ENCODE measurements at places on chromosomes 7 and 10.

- no peak for DNase-seq
Measured at GRCh38 chr7:132171130-132171576, 405.1 kb downstream of the PLXNA4 start.

DNA sequence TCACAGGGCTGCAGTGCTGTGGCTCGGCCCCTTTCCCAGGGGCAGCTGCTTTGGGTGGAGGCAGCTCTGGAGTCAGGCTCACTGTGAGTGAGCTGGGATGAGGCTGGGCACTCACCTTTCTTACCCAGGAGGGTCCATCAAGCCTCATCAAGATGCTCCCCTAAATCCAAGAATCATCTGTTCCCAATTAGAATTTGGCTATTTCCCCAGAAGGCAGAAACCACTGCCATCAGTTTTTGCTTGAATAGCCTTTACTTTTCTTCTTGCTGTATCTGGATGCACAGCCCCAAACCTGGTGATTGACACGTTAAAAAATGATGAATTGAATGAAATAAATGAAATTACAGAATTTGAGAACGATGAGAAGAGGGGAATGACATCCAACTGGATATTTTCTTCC lies 74.3 kb upstream of the LYZL1 start:
- no peak for DNase-seq

GRCh38 chr10:118595598-118596425 lies at the start of gene PRLHR:
PRLHR (minus strand) TSS chr10:118595648; CDS start chr10:118595244, 404 bp downstream.
- DNase-seq = peak; percentile 26

DNA sequence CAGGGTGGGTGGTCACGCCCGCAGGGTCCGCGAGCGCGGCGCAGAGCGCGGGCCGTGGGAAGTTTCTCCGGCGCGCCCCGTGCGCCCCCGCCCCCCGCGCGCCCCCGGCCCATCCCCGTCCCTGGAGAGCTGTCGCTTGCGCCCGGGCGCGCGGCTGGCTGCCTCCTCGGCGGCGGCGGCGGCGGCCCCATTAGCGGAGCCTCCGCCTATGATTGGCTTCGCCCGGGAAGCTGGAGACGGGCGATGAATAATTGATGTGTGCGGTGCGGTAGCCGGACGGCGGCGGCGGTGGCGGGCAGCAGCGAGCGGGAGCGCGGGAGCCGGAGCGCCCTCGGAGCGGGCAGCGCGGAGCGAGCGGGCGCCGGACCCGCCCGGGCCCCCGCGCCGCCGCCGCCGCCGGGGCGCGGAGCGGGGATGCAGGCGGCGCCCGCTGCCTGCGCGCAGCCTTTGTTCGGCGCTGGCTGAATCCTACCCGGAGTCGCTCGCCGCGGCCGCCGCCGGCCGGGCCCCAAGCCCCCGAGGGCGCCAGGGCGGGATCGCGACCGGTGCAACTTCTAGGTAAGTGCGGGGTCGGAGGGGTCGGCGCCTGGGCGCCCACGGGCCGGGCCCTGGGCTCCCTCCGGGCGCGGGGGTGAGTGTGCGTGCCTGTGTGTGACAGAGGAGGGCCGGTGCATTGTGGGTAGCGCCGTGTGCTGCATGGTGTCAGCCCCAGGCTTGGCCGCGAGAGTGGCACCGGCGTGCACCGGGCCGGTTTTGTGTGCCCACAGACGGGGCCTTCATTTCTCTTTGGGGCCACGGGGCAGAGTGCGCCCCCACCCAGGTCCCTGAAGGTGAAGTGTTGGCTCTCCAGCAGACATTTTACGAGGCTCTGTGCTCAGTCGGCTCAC lies 103.8 kb upstream of the PPIF start:
- DNase-seq = peak; percentile 70

GRCh38 chr7:159144758-159145489 lies at the start of gene VIPR2:
VIPR2 (minus strand) TSS chr7:159144867; CDS start chr7:159144771, 96 bp downstream.
- DNase-seq = peak; percentile 25

- no peak for DNase-seq
Measured at GRCh38 chr7:91892099-91892705, 11.7 kb upstream of the MTERF1 start.

DNA sequence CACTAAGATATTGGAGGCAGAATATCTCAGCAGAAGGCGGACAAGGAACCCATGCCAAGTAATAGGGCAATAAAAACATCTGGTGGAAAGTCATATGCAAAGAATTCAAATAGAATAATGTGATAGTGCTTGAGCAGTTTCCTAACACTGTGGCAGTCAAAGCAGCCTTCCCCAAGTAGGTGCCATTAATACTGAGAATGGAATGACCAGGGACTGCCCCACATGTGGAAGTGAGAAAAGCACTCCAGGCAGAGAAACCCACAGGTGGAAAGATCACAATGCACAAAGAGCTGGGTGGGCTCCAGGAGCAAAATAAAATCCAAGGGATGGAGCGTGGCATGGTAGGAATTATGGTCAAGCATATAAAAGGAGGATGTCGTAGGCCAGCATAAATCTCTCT lies 64.4 kb upstream of the NME8 start:
- no peak for DNase-seq

GRCh38 chr7:80708123-80708522 lies 69.7 kb downstream of the CD36 start:
- DNase-seq = no peak

DNA sequence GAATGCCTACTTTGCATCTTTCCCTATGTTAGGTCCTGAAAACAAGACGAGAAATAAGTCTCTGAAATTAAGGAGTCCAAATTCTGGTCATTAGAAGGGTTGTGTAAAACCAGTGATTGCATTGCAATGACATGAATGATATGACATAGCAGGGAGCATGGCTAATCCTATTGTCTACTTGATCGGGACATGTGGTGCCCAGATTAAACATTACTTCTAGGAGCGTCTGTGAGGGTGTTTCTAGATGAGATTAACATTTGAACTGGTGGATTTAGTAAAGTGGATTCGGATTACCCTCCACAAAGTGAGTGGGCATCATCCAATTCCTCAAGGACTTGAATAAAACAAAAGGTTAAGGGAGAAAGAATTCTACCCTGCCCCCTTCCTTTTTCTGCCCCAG lies 434.9 kb upstream of the KLF6 start:
- DNase-seq = no peak

DNA sequence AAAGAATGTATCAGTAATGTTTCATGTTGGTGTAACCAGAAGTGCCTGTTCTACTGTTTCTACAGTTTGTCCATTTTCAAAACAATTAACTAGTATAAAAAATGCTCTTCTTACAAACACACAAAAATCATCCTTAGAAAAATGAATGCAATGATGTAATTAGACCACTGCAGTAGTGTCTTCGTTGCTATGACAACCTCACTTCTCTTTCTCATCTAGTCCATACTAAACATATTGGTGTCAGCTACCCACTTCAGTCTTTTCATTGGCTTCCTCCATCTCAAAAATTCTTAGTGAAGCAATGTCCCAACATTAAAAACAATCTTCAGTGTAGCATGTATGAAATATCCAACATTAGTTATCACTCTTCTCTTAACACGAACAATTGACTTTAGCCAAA lies 1265.8 kb downstream of the REEP3 start:
- DNase-seq = no peak

- DNase-seq = no peak
Measured at GRCh38 chr7:127940381-127941160, 90.7 kb downstream of the LRRC4 start.

DNA sequence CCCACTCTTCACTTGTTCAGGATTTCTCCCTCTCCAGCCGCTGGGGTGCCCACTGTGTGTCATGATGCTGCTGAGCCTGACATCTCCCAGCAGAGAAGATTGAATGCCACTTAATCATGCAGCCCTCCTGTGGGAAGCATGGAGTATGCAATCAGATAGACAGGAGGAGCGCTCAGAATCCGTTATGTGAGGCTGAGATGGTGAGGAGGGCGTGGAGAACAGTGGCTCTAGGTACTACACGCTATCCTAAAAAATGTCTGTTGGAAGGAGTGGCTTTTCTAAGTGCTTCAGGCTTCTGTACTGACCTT lies 334.3 kb downstream of the LRMDA start:
- DNase-seq = no peak

DNA sequence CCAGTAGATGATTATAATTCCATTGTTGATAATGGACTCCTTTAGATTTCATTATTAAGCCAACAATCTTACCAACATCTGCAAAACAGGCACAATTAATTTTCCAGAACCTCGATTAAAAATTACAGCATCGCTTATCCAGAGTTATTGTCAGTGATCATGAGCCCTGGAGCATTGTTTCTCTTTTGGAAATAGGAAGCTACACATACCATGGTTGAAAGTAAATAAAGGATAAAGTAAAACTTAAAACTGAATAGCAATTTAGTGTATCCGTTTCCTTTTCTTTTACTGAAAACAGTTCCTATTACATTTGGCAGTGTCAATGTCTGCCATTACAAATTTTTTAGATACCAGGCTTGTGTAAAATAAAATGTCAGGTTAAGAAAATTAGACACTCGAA lies 9.9 kb upstream of the HOXA2 start:
- no peak for DNase-seq

DNA sequence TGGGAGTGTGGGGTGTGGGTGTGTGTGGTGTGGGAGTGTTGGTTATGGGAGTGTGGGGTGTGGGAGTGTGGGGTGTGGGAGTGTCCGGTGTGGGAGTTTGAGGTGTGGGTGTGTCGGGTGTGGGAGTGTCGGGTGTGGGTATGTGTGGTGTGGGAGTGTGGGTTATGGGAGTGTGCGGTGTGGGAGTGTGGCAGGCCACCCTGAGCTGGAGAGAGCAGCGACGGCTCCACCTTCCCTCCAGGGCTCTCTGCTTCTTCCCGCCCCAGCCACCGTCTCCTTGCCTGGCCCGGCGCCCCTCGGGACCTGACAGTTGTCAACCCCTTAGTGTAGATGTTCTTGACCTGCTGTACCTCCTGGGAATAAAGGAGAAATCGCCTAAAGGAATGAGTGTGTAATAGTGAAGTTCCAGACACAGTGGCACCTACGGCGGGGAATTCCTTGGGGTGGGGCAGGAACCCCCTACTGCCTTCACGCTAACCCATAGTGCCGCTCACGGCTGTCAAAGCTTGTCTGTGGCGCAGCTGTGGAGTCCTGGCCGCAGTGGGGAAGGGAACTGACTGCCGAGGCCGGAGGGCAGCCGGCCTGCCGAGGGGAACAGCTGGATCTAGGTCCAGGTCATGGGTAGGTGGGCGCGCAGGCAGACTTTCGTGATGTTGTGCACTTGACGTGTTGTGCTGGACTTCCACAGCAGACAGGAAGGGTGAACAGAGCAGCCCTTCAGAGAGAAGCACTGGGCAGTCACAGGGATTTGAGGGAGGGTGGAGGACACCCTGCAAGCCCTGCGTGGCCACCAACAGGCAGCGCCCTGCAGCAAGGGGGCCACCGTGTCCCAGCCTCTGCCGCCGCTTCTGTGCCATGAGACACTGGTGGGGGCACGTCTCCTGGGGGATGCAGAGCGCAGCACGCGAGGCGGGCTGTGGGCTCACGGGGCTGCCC lies 49.0 kb upstream of the EN2 start:
- DNase-seq = no peak

GRCh38 chr10:117968354-117969182 lies 78.2 kb downstream of the RAB11FIP2 start:
- DNase-seq = no peak

DNA sequence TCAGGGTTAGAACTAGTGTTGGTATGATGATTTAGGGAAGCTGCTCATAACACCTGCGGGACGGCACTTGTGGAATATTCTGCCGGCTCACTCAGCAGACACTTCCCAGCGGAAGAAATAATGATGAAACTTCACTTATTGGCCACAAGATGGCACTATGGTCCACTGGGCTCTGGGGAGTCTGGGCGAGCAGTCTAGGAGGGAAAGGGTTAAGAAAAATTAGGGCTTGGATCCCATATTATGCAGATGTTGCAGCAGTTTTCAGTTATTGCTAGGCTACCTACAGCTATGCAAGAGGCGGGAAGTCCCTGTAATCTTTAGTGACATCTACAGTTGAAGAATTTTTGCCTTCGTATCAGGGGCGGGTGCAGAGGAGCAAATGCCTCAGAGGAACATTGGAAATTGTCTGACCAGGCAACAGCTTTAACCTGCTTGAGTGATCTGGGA lies 238.7 kb upstream of the PRSS58 start:
- DNase-seq = no peak

- DNase-seq = no peak
Measured at GRCh38 chr7:88300401-88300945, 6.2 kb downstream of the STEAP4 start.

- no peak for DNase-seq
Measured at GRCh38 chr10:44635176-44635575, 250.3 kb upstream of the CXCL12 start.

DNA sequence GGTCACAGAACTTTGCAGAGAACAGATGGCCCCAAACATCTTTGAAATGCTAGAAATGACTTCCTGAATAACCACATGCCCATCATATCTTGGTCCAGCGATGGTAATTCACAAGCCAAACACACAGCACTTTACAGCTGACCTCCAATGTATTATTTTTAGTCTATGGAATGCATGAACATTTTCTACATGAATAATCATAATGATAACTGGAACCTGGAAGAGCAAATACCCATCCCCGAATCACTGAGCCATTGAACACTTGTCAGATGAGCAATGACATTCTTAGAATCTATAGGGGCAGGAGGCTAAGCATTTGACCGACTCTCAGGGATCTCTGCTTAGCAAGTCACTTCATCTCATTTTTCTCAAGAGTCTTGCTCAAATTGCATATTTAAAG lies 167.3 kb downstream of the CREB5 start:
- no peak for DNase-seq

DNA sequence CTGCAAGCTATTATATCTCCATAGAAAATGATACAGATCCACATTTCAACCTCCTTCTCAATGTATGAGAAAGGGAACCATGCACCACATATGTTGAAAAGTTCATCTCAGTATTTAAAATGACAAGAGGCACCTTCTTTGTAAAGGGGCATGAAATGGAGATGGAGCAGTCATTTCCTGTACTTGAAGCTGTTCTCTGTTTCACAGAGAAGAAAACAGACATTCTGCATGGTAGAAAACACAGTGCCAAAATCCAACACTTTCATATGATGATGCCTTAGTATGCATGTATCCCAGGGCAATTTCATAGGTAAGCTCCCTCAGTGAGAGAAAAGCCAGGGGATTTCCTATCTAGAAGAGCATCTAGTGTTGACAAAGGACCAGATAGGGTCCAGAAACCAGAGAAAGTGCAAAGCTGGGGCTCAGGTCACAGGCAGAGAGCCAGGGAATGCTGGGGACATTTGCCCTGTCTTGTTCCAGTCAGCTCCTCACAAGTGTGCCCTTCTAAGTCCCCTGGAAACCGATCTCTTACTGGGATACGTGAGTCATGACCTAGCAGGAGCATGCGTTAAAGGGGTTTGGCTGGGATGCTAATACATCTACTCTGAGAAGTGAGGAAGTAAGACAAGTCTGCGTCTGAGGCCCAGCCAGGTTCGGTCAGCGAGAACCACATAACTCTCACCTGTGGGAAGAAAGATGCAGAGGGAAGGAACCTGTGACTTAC lies 118.7 kb downstream of the ICA1 start:
- no peak for DNase-seq

DNA sequence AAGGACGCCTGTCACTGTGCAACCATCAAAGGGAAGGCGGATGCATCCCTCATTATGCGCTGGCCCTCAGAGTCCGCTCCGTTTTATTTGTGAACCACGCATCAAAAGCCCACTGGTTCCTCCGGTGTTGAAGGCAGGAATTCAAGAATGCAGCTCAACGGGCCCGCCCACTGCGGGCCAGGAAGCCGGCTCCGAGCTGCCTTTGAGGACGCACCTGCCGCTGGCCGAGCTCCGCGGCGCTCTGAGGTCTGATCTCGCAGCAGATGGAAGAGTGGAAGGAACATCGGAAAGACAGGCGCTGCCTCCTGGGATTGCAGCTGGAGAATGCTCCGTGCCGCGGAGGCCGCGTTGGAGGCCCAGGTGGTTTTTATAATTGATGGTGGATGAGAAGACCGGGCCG lies 56.9 kb upstream of the ADGRA1 start:
- DNase-seq = no peak

- DNase-seq = no peak
Measured at GRCh38 chr7:116726713-116727431, 54.9 kb downstream of the MET start.

- no peak for DNase-seq
Measured at GRCh38 chr7:139619367-139619657, 95.8 kb downstream of the CLEC2L start.

All from stimulated activated naive CD8-positive, alpha-beta T cell treated with anti-CD3 and anti-CD28 coated beads, Interleukin-15, Interleukin-2, amounts not matched to agents 100 U/mL and 50 U/mL, for 24 hours (primary cell).